Stimulated activated naive CD4-positive, alpha-beta T cell treated with Interleukin-2 at 50 U/mL for 16 hours (primary cell): ENCODE measurements at places on chromosomes 13 and 19.

DNA sequence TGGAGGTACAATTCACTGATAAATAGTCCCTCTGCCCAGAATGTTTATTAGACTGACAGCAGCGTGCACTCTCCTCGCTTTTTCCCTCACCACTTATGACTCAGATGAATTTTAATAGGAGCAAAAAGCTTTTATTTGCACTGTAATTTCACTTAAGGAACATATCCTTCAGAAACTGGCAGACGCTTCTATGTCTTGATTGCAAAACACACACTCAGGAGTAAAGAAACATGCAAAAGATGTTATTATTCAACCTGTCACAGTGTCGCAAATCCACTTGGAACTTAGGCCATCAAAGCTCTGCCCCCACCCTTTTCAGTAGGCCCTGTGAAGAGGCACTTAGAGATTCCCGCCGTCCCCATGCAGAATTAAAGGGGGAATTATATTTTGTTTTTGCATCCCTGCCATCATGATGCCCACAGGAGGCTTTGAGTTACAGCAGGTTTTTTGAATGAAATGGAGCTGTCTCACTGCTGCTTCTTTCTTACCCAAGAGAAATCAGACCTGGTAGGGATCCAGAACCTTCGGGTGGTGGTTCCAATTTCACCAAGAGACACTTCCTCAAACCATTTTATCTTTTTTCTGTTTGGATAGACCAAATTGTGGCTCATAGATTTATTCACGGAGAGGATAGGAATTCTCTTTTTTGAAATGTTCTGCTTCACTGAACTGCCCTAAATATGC, 74.5 kb downstream of the GGACT start:
- no peak for DNase-seq

DNA sequence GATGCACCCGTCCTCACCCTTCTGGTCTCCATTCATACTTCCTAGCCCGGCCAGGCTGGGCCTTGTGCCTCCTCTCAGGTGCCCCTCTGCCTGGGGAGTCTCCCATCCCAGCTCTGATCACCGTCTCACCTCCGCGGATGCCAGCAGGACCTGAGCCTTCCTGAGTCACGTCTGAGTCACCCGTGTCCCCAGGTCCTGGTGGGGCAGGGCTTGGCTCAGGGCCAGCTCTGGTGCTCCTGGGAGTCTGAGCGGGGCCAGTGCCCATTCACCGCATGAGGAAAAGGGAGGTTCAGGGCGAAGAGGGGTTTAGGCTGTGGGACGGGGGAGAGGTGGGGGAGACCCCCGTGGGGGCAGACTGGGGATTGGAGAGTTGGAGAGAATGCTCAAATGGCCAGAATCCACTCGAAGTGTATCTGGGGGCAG, 593 bp downstream of the ATP8B3 start:
- peak; percentile 48 for DNase-seq

GRCh38 chr19:18489627-18490184, 32.2 kb downstream of the ELL start:
- DNase-seq = no peak

DNA sequence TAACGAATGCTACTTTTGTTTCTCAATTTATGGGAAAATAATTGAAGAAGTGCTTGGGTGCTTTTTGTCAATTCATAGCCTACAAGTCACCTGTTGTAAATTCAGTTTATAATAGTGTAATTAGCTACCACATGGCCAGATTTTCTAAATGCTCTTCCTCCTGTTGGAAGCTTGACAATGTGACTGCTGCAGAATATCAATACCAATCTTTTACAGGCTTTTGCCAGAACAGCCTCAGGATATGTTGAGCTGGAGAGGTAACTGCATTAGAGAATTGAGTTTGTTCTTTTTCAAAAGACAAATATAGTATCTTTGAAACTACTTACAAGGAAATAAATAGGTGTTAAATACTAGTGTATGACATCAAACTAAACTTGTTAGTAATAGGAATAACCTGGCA, 277.8 kb downstream of the POU4F1 start:
- DNase-seq = no peak

GRCh38 chr19:34230820-34231219, 23.5 kb upstream of the GARRE1 start:
- no peak for DNase-seq

- DNase-seq = no peak
Measured at GRCh38 chr19:49589502-49589905, 1.5 kb upstream of the PRR12 start.

GRCh38 chr19:3690551-3691371, 9.5 kb downstream of the PIP5K1C start:
- DNase-seq = peak; percentile 28

DNA sequence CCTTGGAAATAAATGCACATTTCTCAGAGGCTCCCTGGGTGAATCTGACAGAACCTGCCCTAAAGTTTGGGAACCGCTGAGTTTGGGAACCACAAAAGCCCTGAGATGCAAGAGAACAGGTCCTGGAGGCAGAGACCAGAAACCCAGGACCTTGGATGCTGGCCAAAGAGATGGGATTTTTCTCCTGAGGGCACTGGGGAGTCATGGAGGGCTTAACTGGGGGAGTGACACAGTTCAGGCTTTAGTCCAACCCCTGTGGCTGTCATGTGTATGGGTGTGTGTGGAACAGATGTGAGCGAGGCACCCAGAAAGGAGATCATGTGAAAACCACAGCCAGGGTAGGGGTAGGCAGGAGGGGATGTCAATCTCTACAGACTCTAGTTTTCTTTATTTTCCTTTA, 3.9 kb upstream of the NCCRP1 start:
- no peak for DNase-seq

DNA sequence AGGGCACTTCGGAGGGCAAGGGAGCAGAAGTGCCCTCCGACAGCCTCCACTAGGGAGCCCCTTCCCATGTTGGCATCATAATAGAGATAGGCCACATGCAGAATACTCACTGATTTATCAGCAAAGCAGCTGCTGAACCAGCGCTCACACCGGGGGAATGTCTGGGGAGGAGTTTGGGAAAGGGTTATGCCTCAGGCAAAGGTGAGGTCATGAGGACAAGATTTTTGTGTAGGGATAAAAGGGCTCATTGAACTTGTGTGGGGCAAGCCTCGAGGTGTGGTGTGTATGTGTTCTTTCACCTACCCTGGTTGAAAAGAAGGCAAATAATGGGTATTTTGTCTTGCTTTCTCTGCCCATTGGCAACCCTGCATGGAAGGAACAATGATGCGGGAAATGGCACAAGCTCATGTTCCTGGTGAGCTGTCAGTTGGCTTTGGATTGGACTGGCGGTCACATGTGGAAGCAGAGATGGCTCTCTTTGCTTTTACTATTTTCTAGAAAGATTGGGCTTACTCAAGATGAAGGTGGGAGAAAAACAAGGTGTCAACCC, 39.1 kb upstream of the SLC7A9 start:
- DNase-seq = no peak

- no peak for DNase-seq
Measured at GRCh38 chr19:33333642-33334041, 31.3 kb upstream of the CEBPA start.

GRCh38 chr19:52897138-52897935, at the start of gene ZNF320:
Gene ZNF320, minus strand, starts transcription at chr19:52897635. Its CDS starts 7,380 bp downstream, at chr19:52890255.
- DNase-seq = peak; percentile 83

GRCh38 chr13:44120849-44121755, 241.4 kb downstream of the LACC1 start:
- no peak for DNase-seq
